AG20443 (cell line): ENCODE measurements at places on chromosomes 3 and 15.

DNA sequence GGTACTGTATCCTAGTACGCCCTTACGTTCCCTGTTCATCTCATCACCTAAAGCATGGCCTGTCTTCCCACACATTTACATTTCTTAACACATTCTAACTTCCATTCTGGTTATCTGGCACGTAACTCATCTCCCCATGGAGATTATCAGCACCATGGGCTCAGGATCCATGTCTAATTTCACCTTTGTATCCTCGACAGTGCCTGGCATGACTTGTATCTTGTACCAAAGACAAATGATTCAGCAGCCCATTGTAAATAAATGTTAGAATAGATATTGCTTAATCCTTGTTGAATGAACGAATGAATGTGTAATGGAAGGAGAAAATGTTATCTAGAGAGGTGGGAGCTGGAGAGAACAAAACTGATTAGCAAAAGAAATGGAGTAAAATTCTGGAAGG, 69.7 kb upstream of the TPM1 start:
- no peak for DNase-seq

- peak; percentile 83 for DNase-seq
Observed at GRCh38 chr3:52277972-52278509, 408 bp downstream of the WDR82 start.

DNA sequence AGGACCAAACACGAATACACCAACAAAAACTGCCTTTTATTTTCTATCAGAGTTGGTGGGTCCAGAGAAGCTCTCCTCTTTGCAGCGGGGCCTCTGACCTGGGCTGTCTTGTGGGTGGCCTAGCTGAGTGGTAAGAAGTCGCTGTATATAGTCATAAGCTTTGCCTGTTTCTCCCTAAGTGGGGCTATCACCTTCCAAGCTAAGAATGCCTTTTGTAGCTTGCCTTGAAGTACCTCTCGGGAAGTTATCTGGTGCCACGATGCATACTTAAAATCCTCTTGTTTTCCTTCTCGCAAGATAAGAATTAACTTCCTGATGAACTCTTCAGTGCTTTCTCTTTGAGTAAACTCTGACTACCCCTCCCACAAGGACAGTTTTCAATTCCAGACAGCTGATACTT, 178.8 kb downstream of the SYNPR start:
- DNase-seq, result no peak

DNA sequence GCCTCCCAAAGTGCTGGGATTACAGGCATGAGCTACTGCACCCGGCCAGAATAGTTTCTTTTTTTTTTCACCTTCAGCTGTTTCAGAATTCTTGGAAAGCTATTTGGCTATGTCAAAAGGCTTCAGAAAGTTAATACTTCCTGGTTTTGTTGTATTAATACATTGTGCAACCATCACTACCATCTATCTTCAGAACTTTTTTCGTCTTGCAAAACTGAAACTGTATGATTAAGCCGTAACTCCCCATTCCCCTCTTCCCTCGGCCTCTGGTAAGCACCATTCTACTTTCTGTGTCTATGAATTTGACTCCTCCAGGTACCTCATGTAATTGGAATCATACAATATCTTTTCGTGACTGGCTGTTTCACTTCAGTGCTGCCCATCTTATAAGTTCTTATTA, 5.2 kb upstream of the NOX5 start:
- DNase-seq, result no peak

- no peak for DNase-seq
Observed at GRCh38 chr3:5489536-5489935, 302.0 kb downstream of the EDEM1 start.

DNA sequence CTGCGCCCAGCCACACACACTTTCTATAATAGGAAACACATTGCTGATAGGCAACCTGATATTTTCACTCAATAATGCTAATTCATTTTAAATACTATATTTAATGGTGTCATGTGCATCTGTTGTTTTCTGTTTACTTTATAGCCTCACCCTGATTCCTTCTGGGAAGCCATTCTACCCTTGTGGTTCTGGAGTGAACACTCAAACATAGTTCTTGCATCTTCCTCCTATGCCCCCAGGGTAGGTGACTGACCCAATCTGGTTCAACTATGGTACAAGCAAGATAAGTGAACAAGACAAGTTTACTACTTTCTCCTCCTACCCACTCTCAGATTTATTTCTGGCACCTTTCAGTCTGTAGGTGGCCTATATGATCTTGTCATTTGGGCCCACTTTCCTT, 4.3 kb upstream of the SCG3 start:
- DNase-seq, result no peak

GRCh38 chr3:143604402-143605185, 243.7 kb downstream of the SLC9A9 start:
- no peak for DNase-seq

DNA sequence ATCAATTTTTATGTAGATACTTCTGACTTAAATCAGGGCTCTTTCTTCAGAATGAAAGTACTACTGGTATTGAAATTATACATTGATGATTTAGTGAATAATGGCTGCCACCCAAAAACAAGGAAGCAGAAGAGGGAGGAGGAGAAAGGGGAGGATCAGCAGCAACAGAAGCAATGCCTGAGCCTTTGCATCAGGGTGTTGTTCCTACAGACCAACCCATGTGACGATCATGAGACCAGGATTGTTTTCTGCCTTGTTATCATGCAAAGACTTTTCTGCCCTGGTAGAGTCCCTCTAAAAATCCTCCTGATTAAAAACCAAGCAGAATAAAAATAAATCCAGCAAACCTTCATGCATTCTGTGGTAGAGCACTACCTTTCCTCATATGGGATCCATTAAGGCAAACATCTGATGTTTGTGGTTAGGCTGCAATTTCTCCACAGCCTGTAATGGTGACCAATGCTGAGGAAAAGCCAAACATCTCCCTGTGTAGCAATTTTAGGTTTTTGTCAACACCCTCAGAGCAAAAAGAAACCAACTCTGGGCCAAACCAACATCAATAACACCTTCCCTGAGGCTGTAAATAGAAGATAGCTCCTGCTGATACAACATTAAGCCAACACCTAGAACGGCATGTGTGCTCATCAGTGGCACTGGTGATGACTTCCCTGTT, 191.7 kb downstream of the ATP8B4 start:
- peak; percentile 76 for DNase-seq

DNA sequence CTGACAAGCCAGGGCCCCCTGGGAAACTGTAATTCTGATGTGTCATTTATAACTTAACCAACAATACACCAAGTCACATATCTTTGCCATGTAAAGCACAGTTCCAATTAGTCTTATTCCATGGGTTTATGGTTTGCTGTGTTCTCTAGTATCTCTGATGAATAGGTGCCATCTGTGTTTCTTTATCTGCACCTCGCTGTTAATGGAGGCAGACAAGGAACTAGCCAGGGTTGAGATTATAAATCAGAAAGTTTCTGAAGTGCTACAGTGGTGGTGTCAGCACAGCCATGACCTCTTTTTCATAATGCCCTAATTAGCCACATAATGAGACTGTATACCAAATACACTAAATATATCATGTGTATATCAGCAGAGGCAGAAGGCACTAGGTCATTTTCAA, 866.4 kb downstream of the PLOD2 start:
- DNase-seq, result no peak

DNA sequence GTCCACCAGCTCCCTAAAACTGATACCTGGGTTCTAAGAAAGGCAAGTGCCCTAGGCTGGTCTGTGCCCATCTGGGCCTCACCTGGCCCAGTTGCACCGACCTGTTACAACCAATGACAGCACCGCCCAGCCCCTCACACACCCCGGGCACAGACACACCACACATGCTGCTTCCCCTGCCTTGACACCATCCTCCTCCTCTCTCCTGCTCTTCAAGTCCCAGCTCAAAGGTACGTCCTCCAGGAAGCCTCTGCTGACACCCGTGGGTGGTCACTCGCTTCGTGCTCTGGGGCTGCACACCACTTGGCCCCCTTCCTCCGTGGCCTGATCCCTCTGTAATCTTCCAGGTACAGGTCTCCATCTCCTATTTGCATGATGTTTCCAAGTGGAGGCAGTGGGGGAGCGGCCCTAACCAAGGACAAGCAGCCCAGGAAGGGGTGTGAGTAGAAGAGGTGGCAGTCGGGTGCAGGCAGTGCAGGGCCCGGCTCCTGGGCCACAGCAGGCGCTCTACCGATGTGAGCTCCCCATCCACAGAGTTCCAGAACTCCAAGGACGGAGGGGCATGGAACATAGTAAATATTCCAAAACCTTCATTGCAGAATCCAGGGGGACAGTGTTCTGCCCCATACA, 144.6 kb downstream of the NUP210 start:
- no peak for DNase-seq

GRCh38 chr3:61829722-61830350, 268.5 kb downstream of the PTPRG start:
- DNase-seq, result no peak

GRCh38 chr15:57591822-57592367, at the start of gene MYZAP:
TSS of gene MYZAP (plus strand) at chr15:57591904. CDS start at chr15:57592035, 131 bp downstream.
- DNase-seq, result peak; percentile 91

GRCh38 chr3:43328653-43329052, 42.3 kb downstream of the SNRK start:
- no peak for DNase-seq

GRCh38 chr3:72641684-72642083, 206.6 kb downstream of the SHQ1 start:
- DNase-seq, result no peak

DNA sequence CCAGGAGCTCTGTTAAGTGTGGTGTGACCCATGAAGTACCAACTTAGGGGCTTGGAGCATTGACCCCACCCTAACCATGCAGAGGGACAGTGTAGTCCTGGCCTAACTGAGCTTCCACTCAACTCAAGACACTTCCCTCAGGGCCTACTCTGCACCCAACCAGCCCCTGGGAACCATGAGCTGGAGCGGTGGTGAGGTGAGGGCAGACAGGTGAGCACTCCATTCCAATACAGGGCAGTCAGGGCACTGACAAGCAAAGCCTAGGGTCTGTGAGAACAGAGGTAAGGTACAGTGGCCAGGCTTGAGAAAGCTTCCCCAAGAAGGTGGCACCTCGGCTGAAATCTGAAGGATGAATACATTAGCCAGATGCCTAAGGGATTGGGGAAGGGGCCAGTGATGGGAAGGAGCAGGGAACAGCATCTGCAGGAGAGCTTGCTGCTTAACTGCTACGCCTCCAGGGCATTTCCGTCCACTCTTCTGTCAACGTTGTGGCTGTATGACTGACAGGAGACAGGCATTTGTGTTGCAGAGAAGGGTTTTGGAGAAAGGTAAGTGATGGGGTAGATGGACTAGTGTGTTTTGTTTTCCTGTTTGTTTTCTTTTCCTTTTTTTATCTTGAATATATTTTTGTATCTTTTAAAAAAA, 243.5 kb upstream of the TRIM42 start:
- DNase-seq, result no peak

DNA sequence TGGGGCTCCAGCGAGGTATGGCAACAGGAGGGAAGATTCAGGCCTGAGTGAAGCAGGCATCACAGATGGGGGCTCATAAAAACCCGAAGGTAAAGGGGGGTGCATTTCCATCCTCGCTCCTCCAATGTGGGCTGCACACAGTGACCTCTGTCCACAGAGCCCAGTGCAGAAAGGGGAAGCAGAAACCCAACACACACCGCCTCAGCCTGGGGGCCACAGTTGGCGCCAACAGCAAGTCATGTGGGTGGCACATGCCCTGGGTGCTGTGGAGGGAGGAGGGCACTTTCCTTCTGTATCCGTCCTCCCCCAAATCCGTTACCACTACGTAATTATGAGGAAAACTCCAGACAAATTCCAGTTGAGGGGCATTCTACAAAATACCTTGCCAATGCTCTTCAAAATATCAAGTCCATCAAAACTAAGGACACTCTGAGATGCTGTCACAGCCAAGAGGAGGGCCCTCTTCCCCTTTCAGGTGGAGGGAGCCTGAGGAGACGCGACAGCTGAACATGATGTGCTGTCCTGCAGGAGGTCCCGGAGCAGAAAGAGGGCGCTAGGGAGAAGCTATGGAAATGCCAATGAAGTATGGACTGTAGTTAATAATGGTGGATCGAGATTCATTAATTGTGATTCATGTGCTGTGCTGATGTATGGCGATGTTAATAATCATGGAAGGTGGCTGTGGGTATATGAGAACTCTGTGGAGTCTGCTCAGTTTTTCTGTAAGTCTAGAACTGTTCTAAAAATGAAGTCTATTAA, 16.4 kb downstream of the APBA2 start:
- DNase-seq, result no peak

GRCh38 chr15:87829332-87830050, 427.0 kb downstream of the NTRK3 start:
- DNase-seq, result no peak

DNA sequence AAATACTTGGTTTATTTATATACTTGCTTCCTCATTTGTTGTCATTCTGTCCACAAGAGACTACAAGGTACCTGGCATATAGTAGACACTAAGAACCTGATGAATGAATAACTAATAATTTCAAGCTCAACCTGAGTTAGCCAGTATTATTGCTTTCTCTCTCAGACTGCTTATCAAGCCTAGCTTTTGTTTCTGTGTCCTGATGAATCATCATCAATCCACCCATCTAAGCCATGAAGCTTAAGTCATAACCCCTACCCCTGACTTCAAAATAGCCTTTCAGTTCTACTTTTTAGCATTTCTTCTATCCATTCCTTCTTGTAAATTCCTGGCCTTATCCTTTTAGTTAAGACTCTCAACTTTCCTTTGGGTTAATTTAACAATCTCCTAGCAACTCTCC, 420.8 kb downstream of the EPHA6 start:
- no peak for DNase-seq

GRCh38 chr3:149288655-149289054, 44.8 kb downstream of the TM4SF18 start:
- no peak for DNase-seq

- no peak for DNase-seq
Observed at GRCh38 chr3:126498461-126498860, 19.1 kb downstream of the UROC1 start.

- no peak for DNase-seq
Observed at GRCh38 chr3:114556657-114557213, 262.9 kb downstream of the TIGIT start.

DNA sequence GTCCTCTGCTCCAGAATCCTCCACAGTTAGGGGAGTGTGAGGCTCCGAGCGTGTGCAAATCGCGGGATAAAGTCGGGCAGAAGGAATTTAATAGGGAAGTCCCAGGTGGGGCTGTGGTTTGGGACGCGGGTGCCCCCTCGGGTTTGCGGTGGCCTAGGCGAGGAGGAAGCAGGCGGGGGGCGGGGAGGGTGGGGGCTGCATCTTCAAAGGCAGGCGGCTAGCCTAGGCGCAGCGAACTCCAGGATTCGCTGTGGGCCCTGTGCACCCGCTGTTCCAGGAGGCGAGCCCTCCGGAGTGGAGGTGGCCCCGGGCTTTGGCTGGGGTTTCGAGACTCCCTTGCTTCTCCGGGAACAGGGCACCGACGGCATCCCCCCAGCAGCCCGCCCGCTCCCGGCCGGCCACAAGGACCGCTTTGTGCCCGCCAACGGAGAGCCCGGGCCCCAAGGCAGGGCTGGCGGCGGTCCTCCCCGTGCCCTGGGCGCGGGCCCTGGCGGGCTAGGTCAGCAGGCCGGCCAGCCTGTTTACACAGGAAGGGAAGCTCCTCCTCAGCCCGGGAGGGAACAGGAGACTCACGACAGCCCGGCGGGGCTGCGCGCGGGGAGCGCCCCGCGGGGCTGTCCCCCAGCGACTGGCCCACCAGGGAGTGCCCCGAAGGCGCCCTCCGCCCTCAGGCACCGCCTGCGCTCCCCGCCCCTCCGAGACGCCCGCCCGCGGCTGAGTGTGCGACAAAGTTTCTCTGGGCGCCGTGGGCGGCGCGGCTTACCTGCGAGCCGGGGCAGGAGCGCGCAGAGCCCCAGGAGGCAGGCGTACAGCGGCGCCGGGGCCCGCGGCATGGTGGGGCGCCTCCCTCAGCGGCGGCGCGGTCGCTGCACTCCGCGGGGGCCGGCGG, 753 bp downstream of the ITGB5 start:
- DNase-seq, result peak; percentile 69

GRCh38 chr3:108137460-108137814, 46.6 kb upstream of the CD47 start:
- no peak for DNase-seq
